Activated naive CD4-positive, alpha-beta T cell treated with anti-CD3 and anti-CD28 coated beads for 36 hours (primary cell): ENCODE measurements at places on chromosomes 3 and 15. TPM values are rescaled to one million over a fixed set of nuclear protein-coding genes. Genes with fewer than 3 reads are reported as not detected.
A peak's percentile ranks its signal among the peaks of the same experiment; 100 is the strongest.

- DNase-seq: no peak
These were observed 4.2 kb downstream of the MYO5A start for GRCh38 chr15:52524223-52525136.

GRCh38 chr3:148513096-148513543 lies 184.6 kb upstream of the AGTR1 start:
- DNase-seq: no peak

DNA sequence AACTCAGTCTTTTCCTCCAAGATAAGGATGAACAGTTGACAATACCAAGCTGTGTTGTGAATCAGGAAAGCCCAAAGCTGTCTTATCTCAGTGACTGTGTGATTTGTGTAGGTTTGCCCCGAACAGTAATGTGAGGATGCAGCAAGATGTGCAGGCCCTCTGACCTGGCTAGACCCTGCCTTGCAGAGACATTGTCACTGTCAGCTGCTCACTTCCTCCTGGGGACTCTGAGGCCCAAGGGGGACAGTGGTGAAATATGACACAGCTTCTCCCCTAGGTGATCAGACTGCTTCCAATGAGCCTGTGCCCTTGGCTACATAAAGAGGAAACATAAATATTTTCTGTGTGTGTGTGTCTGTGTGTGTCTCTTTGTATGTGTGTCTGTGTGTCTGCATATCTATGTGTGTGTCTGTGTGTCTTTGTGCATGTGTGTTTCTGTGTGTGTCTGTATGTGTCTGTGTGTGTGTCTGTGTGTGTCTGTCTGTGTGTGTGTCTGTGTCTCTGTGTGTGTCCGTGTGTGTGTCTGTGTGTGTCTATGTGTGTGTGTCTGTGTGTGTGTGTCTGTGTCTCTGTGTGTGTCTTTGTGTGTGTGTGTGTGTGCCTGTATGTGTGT lies 21.7 kb downstream of the LRRK1 start:
- DNase-seq: no peak

Gene BOC
- not detected for total RNA-seq

Gene NDN
- total RNA-seq: 2.3 TPM

DNA sequence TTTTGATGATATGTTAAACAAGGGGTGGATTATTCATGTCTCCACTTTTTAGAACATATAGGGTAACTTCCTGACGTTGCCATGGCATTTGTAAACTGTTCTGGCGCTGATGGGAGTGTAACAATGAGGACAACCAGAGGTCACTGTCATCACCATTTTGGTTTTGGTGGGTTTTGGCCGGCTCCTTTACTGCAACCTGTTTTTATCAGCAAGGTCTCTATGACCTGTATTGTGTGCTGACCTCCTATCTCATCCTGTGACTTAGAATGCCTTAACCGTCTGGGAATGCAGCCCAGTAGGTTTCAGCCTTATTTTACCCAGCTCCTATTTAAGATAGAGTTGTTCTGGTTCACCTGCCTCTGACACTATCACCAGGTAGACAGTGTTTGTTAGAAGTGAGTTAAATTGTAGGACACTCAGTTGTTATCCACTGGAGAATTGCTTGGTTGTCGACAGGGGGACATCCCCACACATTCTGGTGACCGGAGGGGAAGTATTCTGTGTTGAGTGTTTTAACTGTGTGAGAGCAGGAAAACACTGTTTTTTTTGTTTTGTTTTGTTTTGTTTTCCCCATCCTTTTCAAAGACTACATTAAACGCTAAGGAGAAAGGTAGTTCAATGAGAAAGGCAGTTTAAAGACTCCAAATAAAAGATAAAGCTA lies 36.9 kb upstream of the SKIL start:
- DNase-seq: no peak

DNA sequence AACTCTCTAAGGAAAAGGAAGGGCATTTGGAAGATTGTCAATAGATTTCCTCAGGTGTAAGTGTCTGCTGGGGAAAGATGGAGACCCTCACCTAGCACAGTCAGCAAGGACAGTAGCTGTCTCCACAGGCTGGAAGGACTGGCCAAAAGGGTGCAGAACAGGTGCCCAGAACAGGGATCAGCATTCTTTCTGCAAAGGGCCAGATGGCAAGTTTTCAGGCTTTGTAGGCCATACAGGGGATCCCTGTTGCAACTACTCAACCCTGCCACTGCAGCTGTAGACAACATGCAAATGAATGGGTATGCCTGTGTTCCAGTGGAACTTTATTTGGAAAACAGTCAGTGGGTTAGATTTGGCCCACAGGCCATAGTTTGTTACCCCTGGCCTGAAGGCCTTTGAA lies 8.1 kb downstream of the AGBL1 start:
- no peak for DNase-seq

- DNase-seq: no peak
These were observed 23.1 kb upstream of the EHD4 start for GRCh38 chr15:41995476-41995855.

Gene CAND2
- total RNA-seq: 2.5 TPM

Gene CACNA2D2
- 0.89 TPM for total RNA-seq

GRCh38 chr15:43423793-43424192 lies 52.9 kb downstream of the TUBGCP4 start:
- DNase-seq: no peak

- DNase-seq: no peak
These were observed 78.2 kb downstream of the SMAD3 start for GRCh38 chr15:67143646-67144045.

GRCh38 chr3:66453651-66454463 lies 47.0 kb downstream of the LRIG1 start:
- no peak for DNase-seq

- peak; percentile 27 for DNase-seq
These were observed 59.0 kb upstream of the NECTIN3 start for GRCh38 chr3:111012388-111013248.

Gene GP5
- total RNA-seq: 0.62 TPM

Gene RARB
- total RNA-seq: not detected

DNA sequence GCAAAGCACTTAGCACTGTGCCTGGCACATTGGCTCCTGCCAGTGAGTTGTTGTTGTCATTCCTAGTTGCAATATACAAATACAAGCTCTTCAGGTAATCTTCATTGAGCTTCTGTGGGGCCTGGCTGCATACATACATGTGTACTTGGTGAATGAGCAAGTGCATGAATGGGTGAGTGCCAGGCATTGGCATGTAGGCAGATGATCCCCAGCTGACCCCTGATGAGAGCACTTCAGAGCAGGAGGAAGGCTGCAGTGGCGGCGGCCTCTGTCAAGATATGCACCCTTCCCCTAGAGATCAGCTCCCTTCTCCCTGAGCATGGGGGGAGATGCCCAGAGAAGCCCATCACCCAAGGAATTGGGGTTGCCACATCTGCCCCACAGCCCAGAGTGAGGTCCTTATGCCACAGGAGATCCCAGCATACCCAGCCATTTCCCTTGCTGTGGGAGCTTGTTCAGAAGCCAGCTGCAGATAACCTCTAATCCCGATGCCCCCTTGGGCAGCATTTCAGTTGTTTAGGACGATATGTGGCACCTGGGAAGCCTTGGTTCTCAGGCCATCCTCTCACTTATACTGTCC lies 8.8 kb downstream of the CACNA2D3 start:
- DNase-seq: no peak

DNA sequence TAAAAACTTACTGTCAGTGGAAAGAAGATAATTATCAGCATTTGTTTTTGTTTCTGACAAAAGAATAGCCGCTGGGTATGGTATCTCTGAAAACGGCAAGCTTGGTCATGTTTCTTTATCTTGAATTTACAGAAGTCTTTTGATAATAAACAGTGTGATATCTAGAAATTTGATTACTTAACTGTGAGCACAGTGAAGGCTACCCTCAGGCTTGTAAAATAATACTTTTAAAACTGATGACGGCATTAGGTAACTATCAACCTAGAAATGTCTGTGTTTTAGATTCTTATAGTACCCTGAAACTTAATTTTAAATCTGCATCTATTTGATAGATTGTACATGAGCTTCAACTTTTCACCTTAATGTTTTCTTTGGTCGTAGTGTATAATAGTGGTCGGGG lies 43.4 kb downstream of the NSUN3 start:
- no peak for DNase-seq

Gene HTR3E
- total RNA-seq: not detected

DNA sequence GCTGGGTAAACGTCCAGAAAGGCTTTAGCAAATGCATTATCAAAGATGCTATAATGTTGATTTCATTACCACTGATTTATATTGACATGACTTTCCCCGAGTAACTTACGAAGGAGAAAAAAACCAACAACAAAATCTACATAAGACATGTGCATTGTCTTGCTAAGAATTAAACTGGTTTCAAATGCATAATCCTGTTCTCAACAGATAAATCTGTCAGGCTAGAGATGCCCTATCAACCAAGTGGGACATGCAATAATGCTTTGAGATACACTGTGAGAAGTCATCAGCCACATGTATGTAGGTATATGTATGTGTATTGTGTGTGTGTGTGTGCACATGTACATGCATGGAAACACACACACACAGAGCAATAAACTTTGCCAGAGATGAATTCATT lies 195.6 kb downstream of the MEIS2 start:
- DNase-seq: no peak

DNA sequence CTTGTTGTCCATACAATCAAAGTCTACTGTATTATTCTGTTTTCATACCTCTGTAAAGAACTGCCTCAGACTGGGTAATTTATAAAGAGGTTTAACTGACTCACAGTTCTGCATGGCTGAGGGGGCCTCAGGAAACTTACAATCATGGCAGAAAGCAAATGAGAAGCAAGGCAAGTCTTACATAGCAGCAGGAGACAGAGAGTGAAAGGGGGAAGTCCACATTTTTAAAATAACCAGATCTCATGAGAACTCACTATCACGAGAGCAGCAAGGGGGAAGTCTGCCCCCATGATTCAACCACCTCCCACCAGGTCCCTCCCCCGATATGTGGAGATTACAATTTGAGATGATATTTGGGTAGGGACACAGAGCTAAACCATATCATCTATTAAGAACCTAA lies 724.6 kb upstream of the CBLB start:
- DNase-seq: no peak

Gene EFCAB12
- 0.81 TPM for total RNA-seq

Gene MED12L
- 2.0 TPM for total RNA-seq

Gene NMNAT3
- total RNA-seq: 6.2 TPM

Gene ZBED2
- 397 TPM for total RNA-seq

- DNase-seq: no peak
These were observed 226.0 kb upstream of the CGNL1 start for GRCh38 chr15:57150066-57150865.

GRCh38 chr3:6753536-6753935 lies 107.4 kb upstream of the GRM7 start:
- DNase-seq: no peak

DNA sequence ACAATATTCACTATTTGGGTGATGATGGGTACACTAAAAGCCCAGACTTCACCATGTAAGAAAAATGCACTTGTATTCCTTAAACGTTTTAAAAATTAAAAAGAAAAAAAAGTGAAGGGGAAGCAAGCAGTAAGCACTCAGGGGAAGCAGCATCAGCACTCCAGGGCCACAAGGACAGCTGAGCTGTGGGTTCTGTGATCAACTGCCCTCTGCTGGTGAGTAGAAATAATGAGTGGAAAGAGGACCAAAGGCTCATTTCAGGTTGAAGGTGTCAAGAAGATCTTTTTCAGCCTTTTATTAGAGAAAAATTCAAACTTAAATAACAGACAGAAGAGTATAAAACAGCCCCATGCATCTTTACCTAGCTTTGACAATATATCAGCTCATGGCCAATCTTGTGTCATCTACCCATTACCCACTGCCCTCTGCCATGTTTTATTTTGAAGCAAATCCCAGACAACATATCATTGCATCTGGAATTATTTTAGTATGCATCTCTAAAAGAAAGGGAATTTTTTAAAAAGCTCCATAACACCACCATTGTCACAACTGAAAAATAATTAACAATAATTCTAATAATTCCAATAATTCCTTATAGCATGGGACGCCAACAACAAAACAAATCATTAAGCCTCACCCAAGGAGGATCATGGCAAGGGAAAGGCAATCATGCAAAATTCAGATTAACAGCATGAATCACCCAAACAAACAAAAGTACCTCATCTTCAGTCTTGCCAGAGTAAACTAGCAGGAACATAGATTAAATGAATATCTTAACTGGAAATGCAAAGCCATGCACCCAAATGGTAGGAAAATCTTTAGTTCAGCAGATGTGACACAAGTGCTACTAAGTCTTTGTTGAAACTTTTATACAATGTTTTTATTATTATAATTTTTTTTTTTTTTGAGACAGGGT lies 42.5 kb downstream of the TAMM41 start:
- peak; percentile 56 for DNase-seq

DNA sequence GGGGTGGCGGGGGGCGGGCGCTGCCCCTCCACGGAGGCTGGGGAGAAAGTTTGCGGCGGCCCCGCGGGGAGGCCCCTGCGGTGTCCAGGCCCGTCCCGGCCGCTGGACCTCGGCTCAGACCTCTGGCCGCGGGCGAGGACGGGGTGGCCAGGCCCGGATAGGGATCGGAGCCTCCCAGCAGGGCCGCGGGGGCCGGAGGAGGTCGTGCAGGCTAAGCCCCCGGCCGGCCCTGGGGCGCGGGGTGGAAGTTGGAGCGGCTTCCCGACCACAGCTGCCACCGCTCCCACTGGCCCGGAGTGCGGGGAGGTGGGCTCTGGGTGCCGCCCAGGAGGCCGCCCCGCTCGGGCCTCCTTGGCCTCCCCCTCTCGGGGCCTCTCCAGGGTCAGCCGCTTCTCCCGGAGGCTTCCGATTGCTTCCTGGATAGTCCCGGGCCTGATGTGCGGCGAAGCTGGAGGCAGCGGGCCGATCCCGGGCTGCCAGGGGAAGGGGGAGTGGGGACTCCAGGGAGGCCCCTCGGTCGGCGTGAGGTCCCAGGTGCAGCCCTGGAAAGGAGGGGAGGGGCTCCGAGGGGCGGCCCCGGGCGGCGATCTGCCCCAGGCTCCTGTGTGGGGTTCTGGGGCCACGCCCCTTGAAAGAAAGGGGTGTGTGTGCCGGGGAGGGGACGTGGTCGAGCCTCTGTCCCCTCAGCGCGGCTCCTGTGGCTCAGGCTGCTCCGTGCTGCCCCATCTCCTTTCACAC lies 907 bp downstream of the PLXNA1 start:
- DNase-seq: peak; percentile 18

DNA sequence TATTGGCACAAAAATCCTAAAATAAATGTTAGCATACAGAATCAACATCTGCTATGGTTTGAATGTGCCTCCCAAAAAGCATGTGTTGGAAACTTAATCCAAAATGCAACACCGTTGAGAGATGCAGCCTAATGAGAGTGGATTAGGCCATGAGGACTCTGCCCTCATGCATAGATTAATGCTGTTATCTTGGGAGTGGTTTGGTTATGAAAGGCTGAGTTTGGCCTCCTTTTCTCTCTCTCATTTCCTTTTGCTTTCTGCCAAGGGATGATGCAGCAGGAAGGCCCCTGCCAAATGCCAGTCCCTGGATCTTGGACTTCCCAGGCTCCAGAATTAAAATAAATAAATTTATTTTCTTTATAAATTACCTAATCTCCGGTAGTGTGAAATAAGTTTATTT lies 49.4 kb downstream of the SYNM start:
- DNase-seq: no peak

GRCh38 chr15:72319360-72319984 lies 485 bp downstream of the CELF6 start:
- peak; percentile 47 for DNase-seq

GRCh38 chr15:56774356-56774755 lies 41.0 kb upstream of the ZNF280D start:
- no peak for DNase-seq
